MG63 (cell line): ENCODE measurements at places on chromosomes 13 and 19. TPM values are rescaled to one million over a fixed set of nuclear protein-coding genes. Genes with fewer than 3 reads are reported as not detected.

The SIAH3 gene
- total RNA-seq: not detected in 2 replicates

The KLHL26 gene
- 1.9 and 8.6 TPM in 2 replicates for total RNA-seq

The FPR2 gene
- total RNA-seq: not detected in 2 replicates

The KLK7 gene
- 17.9 and 31.4 TPM in 2 replicates for total RNA-seq

The FXYD1 gene
- not detected in 2 replicates for total RNA-seq

The RFPL4A gene
- total RNA-seq: not detected in 2 replicates

The INTS6 gene
- total RNA-seq: 15.6 and 22.6 TPM in 2 replicates

The MAP1S gene
- 23.3 and 50.0 TPM in 2 replicates for total RNA-seq

The OSCAR gene
- not detected in 2 replicates for total RNA-seq

The REXO1 gene
- total RNA-seq: 2.2 and 4.4 TPM in 2 replicates

The NLRP5 gene
- total RNA-seq: not detected in 2 replicates

The TMEM86B gene
- 0.16 TPM in 1 of 2 replicates, not detected in the other for total RNA-seq

GRCh38 chr19:6802336-6803035 is 30.0 kb downstream of the VAV1 start:
- peak; percentile 57 for DNase-seq

DNA sequence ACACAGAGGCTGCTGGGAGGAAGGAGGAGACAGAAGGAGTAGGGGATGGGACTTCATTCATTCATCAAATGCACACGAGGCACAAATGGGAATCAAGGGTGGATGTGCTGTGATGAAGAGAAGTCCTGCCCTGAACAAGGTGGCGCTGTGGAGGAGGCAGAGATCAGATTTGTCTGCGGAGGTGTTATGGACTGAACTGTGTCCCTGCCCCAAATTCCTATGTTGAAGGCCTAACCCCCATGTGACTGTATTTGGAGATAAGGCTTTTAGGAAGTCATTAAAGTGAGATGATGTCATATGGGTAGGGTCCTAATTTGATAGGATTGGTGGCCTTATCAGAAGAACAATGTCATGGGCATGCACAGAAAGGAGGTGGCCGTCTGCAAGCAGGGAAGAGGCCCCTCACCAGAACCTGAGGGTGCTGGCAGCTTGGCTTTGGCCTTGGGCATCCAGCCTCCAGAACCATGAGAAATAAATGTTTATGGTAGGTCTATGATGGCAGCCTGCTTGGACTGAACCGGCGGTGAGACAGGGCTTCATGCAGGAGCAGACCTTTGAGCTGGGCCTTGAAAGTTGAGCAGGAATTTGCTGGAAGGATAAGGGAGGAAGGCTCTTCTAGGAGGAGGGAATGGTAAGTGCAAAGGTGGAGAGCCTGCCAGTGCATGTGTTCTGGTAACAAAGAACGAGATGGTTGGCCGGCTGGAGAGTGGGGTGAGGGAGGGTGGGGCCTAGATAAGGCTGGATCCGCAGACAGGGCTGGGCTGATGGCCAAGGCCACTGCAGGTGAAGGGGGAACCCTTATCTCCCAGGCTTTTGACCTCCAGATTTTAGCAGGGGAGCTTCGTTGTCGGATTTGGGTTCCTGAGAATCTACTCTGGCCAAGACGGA is 2.7 kb upstream of the CEBPA start:
- no peak for DNase-seq

DNA sequence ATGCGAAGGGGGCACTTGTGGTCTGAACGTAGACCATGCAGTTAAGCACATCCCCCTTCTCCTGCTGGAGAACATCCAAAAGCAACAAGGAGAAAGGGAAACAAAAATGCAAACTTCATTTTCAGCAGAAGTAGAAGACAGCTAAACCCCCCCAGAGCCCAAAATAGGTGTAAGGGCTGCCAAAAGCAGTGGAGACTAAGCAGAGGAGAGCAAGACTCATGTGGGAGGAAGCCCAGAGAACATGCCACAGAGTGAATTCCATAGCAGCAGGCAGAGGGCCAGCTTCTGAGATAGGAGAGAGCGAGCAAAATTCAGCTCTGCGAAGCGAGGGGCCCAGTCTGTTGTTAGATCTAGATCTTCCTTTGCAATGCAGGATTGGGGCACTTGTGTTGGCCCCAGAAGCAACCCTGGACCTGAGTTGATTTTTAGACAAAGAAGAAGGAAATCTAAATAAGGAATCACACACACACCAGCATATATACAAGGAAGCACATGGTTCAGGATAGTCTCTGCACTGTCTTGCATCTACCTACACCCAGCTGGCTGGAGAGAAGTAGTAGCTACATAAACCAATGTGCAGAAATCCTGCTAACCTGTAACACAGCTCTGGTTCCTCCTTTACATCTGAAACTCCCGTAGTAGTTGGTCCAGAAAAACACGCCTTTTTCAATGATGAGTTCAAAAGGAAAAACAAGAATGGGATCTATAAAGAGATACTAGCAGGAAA is 199.6 kb downstream of the SPRY2 start:
- DNase-seq: peak; percentile 35

DNA sequence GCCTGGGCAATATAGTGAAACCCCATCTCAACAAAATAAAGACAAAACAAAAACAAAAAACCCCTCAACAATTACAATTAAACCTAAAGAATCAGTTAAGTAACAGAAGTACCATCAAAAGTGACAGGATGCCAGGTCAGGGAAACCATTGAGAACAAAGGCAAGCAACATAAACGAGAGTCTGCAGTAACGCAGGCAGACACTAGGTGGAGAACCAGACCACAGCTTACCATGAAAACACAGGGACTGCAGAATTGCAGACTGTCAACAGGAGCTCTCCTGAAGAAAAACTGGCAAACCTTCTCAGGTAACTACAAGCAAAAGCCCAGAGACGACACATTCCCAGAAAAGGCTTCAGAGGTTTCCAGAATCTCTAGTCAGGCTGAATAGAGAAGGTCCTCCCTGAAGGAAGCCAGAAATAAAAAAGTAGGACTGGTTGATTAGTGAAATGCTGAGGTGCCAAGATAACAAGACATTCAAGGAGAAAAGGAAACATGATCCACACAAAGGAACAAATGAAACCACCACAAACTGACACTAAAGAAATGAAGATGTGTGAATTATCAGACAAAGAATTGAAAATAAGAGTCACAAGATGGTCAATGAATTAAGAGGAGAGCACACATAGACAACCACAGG is 2.2 kb upstream of the ZNF665 start:
- peak; percentile 28 for DNase-seq

DNA sequence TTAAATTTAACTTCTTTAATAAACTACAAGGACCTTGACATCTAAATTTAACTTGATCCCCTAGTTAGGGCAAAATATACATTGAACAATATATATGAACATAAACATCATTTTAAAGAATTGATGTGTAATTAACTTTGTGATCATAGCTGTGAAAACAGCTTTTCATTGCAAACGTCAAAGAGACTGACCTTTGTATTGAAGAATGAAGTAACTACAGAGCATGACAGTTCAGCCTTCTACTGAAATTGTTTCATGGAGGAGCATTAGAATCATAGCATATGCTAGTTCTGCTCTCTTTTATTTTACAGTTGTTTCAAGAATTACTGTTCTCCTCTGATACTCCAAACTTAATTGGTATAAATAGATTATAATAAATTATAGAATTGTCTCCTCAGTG is 123.4 kb upstream of the PRR20A start:
- DNase-seq: no peak

DNA sequence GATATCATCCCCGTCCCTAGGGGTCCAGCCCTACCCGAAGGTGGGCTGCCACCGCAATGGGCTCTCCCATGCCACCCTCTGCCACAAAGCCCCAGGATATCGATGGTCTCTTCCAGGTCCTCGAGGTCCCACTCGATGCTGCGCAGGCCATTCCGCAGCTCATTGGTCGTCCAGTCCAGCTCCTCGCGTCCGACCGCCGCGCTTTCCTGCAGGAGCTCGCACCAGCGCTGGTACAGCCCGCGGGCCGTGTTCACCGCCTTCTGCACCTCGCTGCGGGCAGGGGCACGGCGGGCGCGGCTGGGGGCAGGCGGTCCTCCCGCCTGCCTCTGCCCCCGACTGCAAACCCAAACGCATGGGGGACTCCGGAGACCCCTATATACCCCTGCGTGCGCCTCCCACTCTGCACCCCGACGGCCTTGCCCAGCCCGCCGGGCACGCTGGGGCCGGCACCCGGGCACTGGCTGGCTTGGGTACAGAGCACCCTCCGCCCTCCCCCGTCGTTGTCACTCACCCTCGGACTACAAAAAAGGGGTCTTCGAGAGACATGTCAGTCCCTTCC is 468 bp downstream of the STX10 start:
- DNase-seq: peak; percentile 85

DNA sequence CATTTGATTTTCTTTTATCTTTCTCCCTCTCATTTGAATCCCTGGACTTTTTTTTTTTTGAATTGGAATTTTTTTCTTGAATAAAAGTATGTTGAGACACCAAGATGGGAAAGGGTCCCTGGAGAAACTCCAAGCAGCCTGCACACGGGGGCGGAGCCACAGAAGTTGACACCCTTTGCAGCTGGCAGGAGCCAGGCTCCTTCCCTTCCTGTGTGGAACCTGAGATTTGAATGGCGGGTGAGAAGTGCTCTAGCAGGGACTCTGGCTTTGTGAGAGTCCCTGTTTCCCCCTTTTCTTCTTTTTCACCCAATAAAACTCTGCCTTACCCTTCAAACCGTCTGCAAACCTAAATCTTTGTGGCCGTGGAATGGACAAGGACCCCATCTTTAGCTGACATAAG is 1381.0 kb upstream of the MIR17HG start:
- DNase-seq: no peak

DNA sequence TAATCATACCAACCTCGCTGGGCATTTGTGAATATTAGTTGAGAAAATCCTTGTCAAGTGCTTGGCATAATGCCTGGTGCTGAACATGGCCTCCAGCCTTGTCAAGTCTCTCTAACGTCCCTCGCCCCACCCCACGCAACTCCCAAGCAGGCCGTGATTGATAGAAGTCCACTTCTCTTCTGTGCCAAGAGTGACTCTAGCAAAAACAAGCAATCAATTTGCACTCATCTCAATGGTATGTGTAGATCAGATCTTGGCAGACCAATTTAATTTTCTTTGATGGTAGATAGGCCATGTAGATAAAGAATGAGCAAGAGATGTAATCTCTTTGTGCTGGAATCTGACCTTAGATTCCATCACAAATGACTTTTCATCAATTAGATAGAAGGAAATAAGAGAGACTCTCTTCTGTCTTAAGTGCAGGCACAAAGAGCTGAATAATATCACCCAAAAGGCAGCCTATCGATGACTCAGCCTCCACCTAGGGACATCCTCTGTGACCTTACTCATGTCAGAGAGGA is 31.0 kb upstream of the KATNAL1 start:
- no peak for DNase-seq

DNA sequence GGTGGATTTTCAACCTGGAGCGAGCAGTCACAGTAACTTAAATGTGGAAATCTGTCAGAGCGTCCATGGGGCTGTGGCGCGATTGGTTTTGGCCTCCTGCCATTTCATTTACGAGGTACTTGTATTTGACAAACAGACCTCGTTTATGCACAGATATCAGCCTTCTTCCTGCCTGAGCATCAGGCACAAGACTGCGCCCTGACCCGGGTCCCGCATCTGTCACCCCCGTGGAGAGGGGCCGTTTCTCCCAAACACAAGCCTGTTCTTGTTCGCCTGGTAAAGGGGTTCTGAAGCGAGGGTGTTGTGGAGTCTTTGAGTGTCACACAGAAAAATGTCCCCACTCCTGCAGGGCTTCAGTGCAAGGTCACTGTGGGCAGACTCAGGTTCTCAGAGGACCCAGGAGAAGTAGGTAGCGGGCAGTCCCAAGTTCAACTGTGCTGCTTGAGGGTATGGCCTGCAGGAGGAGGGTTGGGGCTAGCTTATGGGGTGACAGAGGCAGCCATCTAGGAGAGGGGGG is 202.3 kb downstream of the URI1 start:
- no peak for DNase-seq

GRCh38 chr19:1657746-1658145 is 5.3 kb upstream of the TCF3 start:
- no peak for DNase-seq

DNA sequence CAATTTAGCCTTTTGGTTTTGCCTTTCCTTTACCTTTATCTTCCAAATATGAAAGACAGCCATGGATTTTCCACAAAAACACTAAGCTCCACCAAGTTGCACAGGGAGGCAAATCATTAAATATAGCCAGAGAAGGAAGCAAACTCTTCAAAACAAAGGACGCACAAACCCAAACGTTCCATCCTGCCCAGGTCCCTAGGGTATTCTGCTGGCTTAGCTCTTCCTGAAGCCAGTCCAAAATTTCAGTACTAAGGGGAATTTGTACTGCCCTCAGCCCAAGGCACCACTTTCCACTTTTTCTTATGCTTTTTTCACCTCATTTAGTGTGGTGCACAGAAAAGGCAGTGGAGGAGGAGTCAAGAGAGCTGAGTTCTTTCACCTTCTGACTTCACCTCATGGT is 169.9 kb downstream of the FLT1 start:
- DNase-seq: no peak

GRCh38 chr13:41696163-41697003 is 239.0 kb downstream of the RGCC start:
- DNase-seq: peak; percentile 47

DNA sequence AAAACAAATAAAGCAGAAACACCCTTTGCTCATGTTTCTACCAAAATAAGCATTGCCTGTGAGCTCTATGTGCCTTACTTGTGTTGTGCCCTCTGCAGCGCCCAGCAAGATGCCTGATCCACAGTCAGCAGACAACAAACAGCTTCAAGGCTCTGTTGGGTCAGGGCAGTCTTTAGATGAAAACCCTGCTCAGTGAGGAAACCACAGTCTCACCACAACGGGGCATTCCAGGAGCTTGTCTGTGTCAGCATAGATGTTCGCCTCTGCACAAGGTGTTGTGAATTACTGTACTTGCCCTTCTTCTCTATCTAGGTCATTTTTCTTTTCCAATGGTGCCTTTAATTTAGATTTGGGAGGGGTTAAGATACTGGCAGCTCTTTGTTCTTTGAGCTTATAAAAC is 251.9 kb downstream of the COL4A1 start:
- no peak for DNase-seq

GRCh38 chr13:51645154-51645650 is 60.9 kb downstream of the WDFY2 start:
- no peak for DNase-seq

DNA sequence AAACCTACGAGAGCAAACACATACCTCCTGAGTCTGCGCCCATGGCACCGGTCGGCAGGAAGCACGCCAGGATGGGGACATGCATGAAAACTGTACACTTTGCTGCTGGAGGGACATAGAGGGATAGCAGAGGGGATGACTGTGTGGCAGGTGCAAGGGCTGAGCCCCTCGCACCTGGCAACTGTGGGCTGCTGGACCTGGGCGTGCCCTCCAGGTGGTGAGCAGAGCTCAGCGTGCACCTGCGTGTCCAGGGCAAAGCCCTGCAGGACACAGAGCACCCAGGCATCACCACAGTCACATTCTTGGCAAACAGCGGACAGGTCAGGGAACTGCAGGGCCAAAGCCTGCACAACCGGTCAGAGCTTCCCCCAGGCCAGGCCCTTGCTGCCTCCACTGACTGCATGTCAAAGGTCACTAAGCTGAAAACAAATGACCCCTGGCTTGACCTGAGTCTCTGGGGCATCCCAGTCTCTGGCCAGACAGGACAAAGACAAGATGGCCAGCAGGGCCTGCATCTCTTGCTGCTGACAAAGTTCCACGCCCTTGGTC is 9.0 kb upstream of the ISYNA1 start:
- DNase-seq: no peak

GRCh38 chr19:645912-646778 is 6.5 kb downstream of the FGF22 start:
- DNase-seq: no peak

- no peak for DNase-seq
Measured at GRCh38 chr13:71876648-71877255, 9.7 kb upstream of the DACH1 start.
